Activated T-helper 9 cell treated with anti-CD3 and anti-CD28 coated beads, Interleukin-2, amount 50 U/mL, for 16 hours (primary cell): ENCODE measurements at places on chromosomes 3 and 15.

DNA sequence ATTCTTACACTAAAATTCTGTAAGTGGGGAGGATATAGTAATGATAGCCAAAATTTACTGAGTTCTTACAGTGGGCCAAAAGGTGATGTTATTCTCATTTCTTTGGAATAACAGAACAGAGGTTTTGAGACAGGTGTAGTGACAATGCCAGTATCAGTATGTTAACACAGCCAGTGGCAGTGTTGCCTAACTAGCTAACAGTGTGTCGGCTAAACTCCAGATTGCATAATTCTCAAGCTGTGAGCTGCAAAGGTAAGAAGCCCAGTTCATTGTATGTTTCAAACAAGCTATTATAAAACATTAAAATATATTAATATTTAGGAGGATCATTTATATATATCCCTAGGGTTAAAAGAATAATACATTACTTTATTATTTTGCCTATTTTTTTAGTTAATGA is 920 bp downstream of the SLC15A2 start:
- DNase-seq, result no peak

- DNase-seq, result no peak
These were observed 59.6 kb upstream of the TSC22D2 start for GRCh38 chr3:150348500-150348899.

GRCh38 chr3:9142362-9142761 is 107.1 kb downstream of the SRGAP3 start:
- no peak for DNase-seq

DNA sequence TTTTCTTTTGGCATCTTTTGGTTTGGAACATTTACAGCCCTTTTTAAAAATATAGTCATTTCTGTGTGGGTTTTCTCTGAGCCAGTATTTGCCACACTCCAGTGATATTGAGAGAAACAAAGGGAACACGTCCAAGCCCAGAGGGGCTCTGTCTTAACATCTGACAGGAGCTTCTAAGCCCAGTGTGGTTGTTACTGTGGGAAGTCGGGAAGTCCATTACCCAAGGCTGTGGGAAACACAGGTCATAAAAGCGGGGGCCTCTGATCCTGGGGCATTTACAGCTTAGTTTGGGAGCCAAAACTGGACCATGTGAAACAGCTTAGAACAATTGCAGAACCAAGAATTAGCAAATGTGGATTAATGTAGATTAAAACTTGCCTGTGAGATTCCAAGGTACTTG is 123.0 kb downstream of the PTPRG start:
- DNase-seq, result no peak
